Fibroblast of lung (primary cell): ENCODE measurements at places on chromosomes 3 and 15.

GRCh38 chr15:34984889-34985630 is 3.0 kb downstream of the ZNF770 start:
- DNase-seq: peak; percentile 28

GRCh38 chr3:130786306-130786705 is 39.7 kb upstream of the PIK3R4 start:
- DNase-seq: no peak

DNA sequence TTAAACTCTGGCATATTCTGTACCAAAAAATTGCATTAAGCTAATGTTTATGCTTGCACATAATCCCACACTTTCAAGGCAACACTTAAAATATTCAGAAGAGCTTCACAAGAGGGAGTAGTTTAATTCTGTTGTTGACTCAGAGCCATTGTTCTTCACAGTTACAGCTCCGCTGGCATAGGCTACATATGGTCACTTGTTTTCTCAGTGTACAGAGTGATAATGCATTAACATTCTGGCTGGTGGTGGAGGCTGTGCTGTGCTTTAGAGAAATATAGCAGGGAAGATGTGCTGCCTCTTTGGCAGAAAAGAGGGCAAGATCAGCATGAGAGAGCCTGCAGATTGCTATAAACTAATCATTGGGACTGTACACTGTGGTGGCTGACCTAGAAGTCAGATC is 13.3 kb downstream of the NLGN1 start:
- DNase-seq: no peak

DNA sequence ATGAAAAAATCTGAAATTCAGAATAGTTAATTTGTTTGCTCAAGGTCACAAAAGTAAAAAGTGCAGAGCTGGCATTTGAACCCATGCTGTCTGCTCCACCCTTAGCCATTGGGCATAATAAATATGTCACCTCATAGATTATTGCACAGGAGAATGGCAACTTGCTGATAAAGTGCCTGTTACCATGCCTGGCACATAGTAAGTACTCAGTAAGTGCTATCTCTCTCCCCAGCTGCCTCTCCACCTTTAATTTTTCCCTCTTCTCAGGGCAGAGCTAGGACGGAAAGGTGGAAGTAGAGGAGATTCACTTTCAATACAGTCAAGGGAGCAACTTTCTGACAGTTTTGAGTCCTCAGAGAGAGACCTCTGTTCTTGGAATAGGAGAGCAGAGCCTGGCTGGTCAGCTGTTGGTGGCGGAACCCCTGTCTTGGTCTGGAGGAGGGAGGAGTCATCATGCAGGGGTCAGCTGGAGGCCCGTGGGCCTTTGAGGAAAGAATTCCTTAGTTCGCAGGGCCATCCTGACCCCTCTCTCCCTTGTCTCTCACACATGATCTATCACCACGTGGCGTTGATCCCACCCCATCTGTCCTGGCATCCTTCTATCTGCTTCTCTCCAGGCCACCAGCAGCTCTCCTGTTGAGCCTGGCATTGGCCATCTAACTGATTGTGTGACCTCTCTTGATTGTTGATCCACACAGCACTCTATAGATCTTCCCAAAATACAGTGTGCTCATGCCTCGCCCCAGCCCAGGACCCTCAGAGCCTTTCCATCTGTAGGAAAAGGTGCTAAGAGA is 149.3 kb downstream of the RPLP1 start:
- no peak for DNase-seq

DNA sequence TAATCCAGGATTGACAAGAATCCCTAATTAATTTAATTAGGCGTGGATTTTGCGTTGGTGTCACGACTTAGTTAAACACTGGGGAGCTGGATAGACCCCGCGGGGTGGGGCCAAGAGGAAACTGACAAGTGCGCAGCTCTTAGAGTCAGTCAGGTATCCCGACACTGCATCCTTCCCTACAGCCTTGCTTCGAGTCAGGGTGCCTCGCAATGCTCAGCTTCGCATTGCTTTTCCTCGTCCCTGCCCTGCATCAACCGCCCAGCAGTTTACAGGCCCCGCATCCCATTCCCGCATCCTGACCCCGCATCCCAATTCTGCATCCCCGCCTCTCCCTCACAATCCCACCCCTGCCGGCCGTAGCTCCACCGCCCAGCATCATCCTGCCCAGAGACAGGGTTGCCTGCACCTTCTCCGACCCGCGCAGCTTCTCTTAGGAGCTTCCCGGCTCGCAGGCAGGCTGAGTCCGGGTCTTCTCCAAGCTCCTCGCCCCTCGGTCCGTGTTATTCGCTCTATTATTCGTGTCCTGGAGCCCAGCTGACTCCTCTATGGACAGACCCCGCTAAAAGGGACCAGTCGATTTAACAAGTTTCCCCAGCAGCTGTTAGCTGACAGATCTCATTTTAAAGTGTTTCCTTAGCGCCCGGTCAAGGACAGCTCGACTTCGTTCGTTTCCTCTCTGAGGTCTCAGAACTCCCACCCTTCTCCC is 699 bp upstream of the SHOX2 start:
- DNase-seq: no peak

DNA sequence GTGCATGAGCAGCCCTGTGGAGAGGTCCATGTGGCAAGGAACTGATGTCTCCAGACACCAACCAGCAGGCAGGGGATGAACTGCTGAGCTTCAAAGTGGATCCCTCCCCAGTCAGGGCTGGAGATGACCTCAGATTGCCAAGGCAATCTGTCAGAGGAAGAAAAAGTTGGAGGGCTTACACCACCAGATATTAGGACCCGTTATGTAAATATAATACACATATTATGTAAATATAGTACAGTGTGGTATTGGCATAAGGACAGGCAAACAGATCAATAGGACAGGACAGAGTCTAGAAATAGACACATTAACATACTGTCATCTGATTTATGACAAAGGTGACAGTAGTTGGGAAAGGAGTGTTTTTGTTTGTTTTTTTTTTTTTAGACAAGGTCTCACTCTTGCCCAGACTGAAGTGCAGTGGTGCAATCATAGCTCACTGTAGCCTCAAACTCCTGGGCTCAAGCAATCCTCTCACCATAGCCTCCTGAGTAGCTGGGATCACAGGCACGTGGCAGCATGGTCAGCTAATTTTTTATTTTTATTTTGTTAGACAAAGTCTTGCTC is 18.0 kb upstream of the RAB7A start:
- DNase-seq: no peak

GRCh38 chr15:56734013-56734635 is 815 bp upstream of the ZNF280D start:
- DNase-seq: no peak

GRCh38 chr3:192570821-192571791 is 156.2 kb downstream of the FGF12 start:
- DNase-seq: peak; percentile 63

GRCh38 chr3:175392653-175393052 is 533.5 kb downstream of the NAALADL2 start:
- DNase-seq: peak; percentile 70

DNA sequence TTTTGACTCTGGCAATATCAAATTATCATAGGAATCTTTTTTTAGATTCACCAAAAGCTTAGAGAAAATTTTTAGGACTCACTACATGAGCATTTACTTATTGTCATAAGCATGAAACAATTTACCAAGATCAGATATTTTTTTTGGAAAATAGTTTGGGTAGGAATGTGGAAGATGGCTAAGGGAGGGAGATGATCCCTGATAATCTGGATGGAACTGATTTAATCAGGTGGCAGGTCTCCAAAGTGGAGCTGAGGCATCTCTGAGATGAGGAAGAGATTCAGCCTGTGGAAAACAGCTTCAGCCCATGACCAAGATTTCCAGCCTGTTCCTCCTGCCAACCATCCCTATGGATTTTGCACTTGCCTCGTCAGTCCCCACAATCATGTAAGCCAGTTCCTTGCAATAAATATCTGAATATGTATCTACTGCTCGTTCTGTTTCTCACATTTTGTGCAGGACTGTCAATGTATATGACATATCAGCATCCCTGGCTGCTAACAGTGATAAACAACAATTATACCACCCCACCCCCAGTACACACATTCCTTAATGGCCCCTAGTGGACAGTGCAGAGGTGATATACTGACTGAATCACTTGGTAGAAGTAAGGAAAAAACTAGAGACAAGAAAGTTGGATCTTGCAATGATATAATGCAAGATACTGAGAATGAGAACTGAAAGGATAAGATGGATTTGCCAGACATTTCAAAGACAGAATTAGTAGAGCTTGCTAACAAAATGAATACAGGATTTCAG is 183.8 kb downstream of the NEK10 start:
- no peak for DNase-seq

DNA sequence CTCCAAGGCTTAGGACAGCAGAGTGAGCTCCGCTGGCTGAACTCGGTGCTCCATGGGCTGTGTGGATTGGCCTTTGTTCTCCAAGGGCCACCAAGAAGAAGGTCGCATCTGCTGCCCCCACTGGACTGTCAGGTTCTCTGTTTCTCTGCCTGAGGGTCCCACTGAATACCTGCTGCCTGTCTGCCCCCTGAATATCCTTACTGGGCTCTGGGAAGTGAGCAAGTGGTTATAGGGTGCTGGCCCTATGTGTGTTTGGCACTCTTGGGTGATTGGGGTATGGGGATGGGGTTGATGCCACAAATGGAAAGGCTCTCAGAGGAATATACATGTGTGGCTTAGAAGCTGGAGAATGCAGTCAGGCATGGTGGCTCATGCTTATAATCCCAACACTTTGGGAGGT is 82.3 kb downstream of the THSD4 start:
- DNase-seq: no peak

DNA sequence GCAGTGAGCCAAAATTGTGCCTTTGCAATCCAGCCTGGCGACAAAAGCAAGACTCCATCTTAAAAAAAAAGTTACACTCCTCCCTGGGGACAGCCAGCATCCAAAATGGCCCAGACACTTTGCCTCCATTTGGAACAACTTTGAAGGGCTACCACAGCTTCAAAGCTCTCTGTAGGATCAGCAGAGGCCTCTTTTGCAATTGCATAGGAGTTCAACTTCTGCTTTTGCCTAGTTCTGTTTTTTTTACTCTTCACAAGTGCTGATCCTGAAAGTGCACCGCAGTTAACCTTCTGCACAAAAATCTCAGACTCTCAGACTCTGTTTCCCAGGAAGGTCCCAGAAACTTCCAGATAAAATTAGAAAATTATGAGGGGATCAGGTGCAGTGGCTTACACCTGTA is 25.2 kb upstream of the SLC4A7 start:
- DNase-seq: no peak

GRCh38 chr15:71337197-71337845 is 222.1 kb downstream of the THSD4 start:
- DNase-seq: peak; percentile 64

DNA sequence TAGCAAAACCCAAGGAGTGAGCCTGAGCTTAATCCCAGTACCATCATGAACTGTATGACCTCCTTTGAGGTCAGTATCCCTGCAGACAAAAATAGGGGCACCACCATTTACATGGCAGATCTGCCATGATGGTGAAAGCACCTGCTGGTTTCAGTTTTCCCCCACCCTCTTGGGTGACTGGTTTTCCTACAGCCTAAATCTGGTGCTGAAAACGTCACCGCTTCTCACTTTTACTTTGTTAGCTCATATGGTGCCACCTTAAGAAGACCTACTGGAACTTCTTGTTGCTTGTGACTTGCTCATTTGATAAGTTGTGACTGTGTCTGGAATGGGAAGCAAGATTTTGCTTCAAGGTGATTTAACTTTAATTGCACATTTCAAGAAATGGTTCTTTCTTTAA is 5.1 kb downstream of the PPP1R2 start:
- DNase-seq: no peak

DNA sequence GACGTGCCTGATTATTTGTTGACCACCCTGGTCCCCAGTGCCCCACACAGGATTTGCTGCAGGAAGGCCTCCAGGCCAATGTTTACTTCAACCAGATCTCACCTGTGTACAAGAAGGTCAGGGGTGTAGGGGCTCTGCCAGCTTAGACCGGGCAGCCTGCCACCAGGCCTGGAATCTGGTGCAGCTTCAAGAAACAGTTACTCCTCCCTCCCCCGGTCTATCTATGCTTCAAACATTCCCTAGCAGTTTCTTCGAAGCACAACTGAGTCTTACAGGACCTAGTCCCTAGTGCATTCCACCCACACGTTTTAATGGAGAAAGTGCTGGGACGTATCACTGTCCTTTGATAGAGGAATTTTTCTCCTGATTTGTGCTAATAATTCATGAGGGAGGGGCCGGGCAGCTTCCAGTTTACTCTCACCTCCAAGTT is 8.0 kb downstream of the SH3BP5 start:
- peak; percentile 48 for DNase-seq
